LHCN-M2 (cell line): ENCODE measurements at places on chromosomes 5 and 9.

GRCh38 chr9:71816916-71817451 is 48.7 kb upstream of the CEMIP2 start:
- DNase-seq: peak; percentile 12

DNA sequence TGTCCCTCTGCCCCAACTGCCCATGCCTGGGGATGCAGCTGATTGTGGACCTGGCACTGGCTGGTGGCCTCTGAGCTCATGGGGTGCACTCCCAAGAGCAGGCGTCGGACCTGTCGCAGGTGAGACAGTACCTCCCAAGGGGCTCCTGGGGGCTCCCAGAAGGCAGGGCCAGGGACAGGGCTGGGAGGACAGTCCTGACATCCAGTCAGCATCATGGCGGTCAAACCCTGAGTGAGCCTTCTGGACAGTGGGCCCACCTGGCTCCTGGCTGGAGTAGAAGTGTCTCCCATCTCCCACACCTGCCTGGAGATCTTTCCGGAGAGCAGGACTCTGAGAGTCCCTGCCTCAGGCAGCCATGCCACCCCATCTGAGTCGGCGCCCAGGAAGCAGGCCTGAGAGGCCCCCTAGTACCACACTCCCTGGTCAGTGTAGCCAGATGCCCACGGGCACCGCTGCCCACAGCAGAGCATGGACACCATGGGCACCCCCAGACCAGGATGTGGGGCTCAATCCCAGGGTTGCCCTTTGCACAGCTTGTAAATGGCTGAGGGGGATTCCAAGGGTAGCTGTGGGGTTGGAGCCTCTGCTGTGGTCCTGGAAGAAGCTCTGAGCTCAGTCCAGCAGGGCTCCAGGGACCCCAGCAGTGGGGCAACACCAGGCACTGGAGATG is 6.6 kb downstream of the LCN9 start:
- no peak for DNase-seq

DNA sequence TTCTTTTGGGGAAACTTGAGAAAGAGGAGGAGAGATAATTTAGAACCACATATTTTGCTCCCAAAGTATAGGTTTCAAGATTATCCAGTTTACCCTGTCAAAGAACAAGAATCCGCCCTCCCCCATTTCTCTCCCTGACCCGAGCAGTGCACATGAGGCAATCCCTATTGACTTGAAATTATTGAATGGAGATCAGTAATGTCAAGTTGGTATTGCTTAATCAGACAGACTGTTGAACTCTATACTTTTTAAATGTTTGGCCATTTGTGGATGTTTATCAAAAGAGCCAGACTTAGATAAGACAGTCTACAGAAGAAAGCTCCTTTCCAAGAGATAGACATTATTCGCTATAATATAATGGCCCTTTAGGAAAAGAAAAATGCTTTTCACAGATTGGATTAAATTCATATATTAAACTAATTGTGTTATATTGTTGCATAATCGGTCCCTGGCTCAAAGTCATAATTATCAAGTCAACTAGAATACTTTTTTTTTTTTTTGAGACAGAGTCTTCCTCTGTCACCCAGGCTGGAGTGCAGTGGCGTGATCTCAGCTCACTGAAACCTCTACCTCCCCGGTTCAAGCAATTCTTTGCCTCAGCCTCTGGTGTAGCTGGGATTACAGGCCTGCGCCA is 5.3 kb downstream of the SLC25A25 start:
- DNase-seq: no peak

GRCh38 chr9:109205526-109205925 is 38.5 kb upstream of the FRRS1L start:
- DNase-seq: no peak

GRCh38 chr5:80662108-80662507 is 7.3 kb upstream of the DHFR start:
- no peak for DNase-seq

DNA sequence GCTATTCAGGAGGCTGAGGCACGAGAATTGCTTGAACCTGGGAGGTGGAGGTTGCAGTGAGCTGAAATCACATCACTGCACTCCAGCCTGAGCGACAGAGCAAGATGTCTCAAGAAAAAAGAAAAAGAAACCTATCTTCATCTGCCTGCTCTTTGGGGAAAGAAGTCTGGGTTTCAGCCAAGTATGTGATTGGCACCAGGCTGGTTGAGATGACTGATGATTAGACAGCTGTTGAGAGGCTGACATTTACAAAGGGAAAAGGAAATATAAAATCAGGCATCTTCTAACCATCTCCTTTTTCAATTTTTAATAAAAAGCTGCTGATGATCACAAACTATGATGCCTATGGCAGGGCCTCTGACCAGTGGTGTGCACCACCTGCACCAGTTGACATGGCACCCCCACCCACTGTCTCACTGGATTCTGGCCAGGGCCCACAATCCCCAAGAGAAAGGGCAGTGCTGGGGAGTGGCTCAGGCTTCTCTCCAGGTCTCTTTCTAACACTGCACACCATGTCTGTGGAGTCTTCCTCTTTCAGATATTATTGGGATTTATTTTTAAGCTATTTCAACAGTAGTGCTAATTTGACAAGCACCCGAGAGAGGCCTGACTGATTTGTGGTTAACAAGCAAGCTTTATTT is 17.2 kb upstream of the C5orf15 start:
- DNase-seq: peak; percentile 84

DNA sequence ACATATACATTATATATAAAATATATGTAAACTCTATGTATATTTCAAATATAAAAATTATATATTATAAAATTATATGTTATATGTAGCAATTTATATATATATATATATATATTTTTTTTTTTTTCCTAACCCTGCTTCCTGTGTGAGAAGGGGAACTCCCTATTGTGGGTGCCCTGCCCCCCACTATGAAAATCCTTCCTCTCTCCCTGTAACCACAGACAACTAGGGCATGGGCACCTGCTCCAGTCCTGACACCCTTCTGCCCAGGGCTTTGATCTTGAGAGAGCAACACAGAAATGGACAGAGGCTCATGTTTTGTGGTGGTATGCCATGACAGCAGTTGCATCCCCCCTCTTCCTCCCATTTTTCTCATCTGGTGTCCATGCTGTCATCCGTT is 148.7 kb upstream of the IL12B start:
- DNase-seq: no peak

- no peak for DNase-seq
Measured at GRCh38 chr5:110956280-110956912, 115.1 kb upstream of the TSLP start.

GRCh38 chr5:111299067-111299481 is 74.9 kb downstream of the CAMK4 start:
- peak; percentile 2 for DNase-seq

DNA sequence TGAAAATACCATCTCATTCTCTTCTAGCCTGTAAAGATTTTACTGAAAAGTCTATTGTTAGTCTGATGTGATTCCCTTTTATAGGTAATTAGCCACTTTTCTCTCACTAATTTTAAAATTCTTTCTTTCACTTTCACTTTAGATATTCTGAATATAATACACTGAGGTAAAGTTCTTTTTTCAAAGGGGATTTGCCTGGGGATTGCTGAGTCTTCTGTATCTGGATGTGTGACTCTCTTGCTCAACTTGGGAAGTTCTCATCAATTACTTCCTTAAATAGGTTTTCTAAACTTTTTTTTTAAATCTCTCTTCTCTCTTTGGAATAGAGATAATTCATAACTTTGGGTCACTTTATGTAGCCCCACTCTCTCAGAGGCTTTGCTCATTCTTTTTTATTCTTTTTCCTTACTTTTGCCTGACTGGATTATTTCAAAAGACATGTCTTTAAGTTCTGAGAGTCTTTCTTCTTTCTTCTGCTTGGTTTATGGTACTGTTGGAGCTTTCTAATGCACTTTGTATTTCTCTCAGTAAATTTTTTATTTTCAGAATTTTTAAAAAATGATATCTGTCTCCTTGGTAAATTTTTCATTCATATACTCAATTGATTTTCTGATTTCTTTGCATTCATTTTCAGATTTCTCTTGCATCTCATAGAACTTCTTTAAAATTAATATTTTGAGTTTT is 55.9 kb upstream of the IL12B start:
- DNase-seq: no peak
